ENCODE measurements at places on chromosomes 12 and 14.
A peak's percentile ranks its signal among the peaks of the same experiment; 100 is the strongest.

- no peak overlapping the region for H3K27ac ChIP-seq
- no peaks in the 10 kb centered on the region for H3K27me3 ChIP-seq
- no peaks in the 10 kb centered on the region for H3K36me3 ChIP-seq
- H3K4me1 ChIP-seq = no peaks in the 10 kb centered on the region
Observed at GRCh38 chr14:94722397-94722796, 47.5 kb downstream of the GSC start.

- peaks cover 2% of the 10 kb centered on the region for H3K27me3 ChIP-seq
- H3K27ac ChIP-seq = no peak overlapping the region
- no peak overlapping the region for H3K4me3 ChIP-seq
- no peaks in the 10 kb centered on the region for H3K36me3 ChIP-seq
- no peak for DNase-seq
Observed at GRCh38 chr14:74641601-74642391, 29.8 kb upstream of the LTBP2 start.

DNA sequence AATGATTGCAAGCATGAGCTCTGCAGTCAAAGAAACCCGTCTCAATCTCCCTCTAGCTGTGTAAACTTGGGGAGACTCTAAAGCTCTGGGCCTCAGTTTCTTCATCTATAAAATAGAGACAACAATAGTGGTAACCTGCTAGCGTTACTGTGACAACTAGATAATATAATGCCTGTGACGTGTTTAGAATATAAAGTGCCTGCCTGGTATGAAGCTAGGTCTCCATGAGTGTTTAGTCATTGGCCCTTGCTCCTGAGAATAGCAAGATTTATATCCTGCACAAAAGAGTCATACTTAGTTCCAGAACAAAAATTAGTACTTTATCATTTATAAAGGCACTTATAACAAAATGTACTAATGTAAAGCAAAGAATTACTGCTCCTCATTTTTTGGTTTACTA, 8.8 kb upstream of the DCP1B start:
- H3K4me3 ChIP-seq = no peak overlapping the region
- DNase-seq = no peak
- no peak overlapping the region for H3K27ac ChIP-seq
- H3K4me1 ChIP-seq = no peaks in the 10 kb centered on the region
- H3K36me3 ChIP-seq = no peaks in the 10 kb centered on the region
- no peaks in the 10 kb centered on the region for H3K27me3 ChIP-seq

- H3K27ac ChIP-seq = no peak overlapping the region
- no peak overlapping the region for H3K4me3 ChIP-seq
- H3K27me3 ChIP-seq = peaks cover 6% of the 10 kb centered on the region
- H3K36me3 ChIP-seq = no peaks in the 10 kb centered on the region
Observed at GRCh38 chr14:92352158-92352985, 29.4 kb downstream of the SLC24A4 start.

DNA sequence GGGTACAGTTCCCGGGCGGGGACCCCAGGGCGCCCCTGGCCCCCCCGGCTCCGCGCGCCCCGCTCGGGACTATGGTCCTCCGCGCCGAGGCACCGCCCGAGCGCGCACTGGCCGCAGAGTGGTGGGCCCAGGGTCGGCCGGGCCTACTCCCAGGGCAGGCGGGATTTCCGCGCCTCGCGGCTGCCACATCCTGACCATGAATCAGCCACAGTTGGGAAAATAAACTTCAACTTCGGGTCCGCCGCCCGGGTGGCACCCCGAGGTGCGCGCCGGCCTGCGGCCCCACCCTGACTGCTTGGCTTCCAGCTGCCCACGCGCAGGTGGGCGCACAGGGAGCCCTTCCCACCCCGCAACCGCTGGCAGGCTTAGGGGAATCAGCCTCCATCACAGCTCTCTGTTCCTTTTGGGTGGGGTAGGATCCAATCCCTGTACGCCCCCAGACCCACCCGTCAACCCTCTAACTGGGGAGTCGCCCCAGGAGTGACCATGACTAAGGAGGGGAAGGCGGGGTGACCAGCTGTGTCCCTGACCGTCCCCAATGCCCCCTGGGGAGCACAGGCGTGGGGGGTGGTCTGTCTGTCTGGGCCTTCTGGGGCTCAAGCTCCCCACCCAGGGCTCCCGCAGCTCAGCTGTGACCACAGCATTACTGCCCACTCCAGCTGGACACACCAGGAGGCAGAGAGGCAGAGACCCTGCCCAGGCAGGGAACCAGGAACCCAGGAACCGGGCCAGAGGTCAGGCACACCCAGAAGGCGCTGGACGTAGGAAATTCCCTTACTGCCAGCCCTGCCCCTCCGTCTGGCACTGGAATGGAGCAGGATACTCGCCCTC, 678 bp downstream of the INF2 start:
- peaks cover 84% of the 10 kb centered on the region for H3K4me1 ChIP-seq
- peak overlapping the region; percentile 42 for H3K4me3 ChIP-seq
- DNase-seq = no peak
- peak overlapping the region; percentile 57 for H3K27ac ChIP-seq
- H3K27me3 ChIP-seq = no peaks in the 10 kb centered on the region
- no peaks in the 10 kb centered on the region for H3K36me3 ChIP-seq

- H3K27me3 ChIP-seq = no peaks in the 10 kb centered on the region
- peaks cover 16% of the 10 kb centered on the region for H3K4me1 ChIP-seq
- H3K27ac ChIP-seq = no peak overlapping the region
- no peak for DNase-seq
- no peak overlapping the region for H3K4me3 ChIP-seq
Observed at GRCh38 chr12:75489613-75490210, 9.2 kb downstream of the GLIPR1 start.

DNA sequence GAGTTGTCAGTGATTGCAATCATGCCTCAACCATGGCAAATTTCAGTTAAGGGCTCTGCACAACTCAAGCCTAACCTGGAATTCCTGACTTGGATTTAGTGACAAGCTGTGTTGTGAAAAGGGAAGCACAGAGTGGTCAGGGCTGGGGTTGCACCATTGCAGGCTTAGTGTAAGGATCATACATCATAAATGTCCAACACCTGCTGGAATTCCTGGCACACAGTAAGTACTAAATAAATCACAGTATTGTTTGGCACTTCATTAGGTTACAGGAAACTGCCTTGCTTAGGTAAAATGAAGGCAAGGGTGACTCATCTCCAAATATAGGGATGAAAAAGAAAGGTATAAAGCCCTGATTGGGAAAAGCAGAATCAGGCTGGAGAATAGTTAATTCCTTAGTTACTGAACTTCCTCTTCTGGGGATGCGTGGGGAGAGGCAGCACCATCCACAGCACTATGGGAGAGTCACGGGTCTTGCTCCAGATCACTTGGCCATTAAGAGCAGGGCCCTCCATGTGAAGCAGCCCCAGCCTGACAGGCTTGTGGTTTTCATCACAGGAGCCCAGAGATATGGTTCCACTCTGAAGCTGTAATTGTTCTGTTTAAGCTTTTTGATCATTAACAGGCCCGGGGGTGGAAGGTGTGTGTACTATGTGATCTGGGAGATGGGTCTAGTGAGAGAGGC, 39.7 kb downstream of the SLC8A3 start:
- H3K27me3 ChIP-seq = peaks cover 2% of the 10 kb centered on the region
- no peak for DNase-seq
- H3K27ac ChIP-seq = no peak overlapping the region
- H3K4me1 ChIP-seq = no peaks in the 10 kb centered on the region
- no peak overlapping the region for H3K4me3 ChIP-seq
- no peaks in the 10 kb centered on the region for H3K36me3 ChIP-seq

GRCh38 chr14:53042480-53042879, 91.6 kb upstream of the FERMT2 start:
- H3K4me1 ChIP-seq = no peaks in the 10 kb centered on the region
- H3K36me3 ChIP-seq = peaks cover 82% of the 10 kb centered on the region
- H3K4me3 ChIP-seq = no peak overlapping the region
- no peak overlapping the region for H3K27ac ChIP-seq
- no peaks in the 10 kb centered on the region for H3K27me3 ChIP-seq
- DNase-seq = no peak

- peak overlapping the region; percentile 1 for H3K4me3 ChIP-seq
- no peaks in the 10 kb centered on the region for H3K27me3 ChIP-seq
- H3K4me1 ChIP-seq = peaks cover 15% of the 10 kb centered on the region
- H3K36me3 ChIP-seq = no peaks in the 10 kb centered on the region
- no peak for DNase-seq
- H3K27ac ChIP-seq = no peak overlapping the region
Observed at GRCh38 chr12:103494051-103494733, 1.6 kb downstream of the C12orf42 start.

- H3K27ac ChIP-seq = no peak overlapping the region
- peaks cover 27% of the 10 kb centered on the region for H3K4me1 ChIP-seq
- no peak overlapping the region for H3K4me3 ChIP-seq
- no peak for DNase-seq
- H3K27me3 ChIP-seq = peaks cover 3% of the 10 kb centered on the region
Observed at GRCh38 chr12:49540229-49541139, 1.7 kb downstream of the KCNH3 start.

DNA sequence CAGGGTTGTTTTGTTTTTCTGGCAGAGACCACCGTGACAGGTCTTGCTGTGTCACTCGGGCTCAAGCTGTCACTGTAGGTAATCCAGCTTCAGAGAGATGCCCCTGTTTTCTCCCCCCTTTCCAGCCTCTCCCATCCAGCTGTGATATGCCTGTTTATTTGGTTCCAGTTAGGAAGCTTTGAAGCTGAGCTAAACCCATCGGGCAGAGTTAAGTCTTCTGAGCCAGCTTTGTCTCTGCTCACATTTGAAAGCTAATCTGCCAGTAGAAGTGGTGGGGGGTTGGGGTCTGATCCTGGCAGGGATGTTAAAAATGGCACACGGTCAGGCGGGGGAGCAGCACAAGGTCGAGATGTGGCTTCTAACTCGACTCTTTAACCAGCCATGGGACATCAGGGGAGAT, 130.0 kb downstream of the TSPAN9 start:
- H3K36me3 ChIP-seq = no peaks in the 10 kb centered on the region
- H3K4me1 ChIP-seq = no peaks in the 10 kb centered on the region
- no peak overlapping the region for H3K4me3 ChIP-seq

DNA sequence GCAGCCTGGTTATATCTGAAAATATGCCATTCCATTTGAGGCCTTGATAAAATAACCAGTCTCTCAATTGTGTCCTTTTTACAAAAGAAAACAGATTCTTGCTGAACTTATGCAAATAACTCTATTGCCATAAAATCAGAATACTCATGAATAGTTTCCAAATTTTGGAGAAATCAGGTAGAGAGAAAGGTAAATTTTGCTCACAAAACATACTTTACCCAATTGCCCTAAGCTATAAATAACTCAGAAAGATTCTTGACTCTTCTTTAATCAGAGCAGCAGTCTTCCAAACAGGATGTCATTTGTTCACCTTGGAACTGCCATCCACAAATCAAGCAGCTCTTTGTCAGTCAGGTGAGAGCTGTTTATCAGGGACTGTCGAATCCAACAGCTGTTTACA, 12.6 kb downstream of the ZNF26 start:
- no peaks in the 10 kb centered on the region for H3K4me1 ChIP-seq
- H3K4me3 ChIP-seq = no peak overlapping the region
- no peak for DNase-seq
- no peak overlapping the region for H3K27ac ChIP-seq

DNA sequence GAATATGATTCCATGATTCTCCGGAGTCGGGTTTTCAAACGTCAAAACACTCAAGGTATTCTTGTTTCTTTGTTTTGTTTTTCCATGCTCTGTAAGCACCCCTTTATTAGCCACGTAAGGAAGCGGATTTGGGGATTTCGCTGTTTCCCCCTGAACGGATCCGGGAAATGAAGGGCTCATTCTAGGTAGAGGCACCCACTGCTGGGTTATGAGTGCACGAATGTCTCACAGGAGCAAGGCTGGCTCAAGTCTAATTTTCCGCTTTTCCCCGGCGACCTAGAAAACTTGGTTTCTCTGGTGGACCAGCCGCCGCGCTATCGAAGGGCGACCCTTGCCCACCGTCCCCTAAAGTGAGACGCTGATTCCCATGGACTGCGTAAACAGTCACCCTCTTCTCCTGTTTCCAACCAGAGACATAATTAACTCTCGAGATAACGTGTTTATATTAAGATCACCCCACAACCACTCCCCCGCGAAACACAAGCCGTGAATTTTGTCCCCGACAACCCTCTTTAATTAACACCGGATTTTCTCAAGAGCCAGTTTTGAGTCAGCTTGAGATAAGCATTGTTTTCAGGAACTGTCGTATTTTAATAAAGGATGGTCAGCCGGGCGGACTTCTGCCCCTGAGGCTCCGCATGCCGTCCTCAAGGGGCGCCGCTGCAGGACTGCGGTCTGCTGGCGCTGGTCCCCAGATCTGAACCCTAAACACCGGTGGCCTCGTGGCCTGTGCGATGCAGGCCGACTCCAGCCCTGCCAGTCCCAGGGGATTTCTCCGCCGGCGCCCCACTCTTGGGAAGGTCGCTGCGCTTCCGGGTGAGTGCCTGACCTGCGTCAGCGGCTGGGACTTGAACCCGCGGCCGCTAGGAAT, 515 bp upstream of the ABCC9 start:
- H3K36me3 ChIP-seq = no peaks in the 10 kb centered on the region
- no peak for DNase-seq
- H3K27ac ChIP-seq = no peak overlapping the region
- peaks cover 24% of the 10 kb centered on the region for H3K27me3 ChIP-seq

DNA sequence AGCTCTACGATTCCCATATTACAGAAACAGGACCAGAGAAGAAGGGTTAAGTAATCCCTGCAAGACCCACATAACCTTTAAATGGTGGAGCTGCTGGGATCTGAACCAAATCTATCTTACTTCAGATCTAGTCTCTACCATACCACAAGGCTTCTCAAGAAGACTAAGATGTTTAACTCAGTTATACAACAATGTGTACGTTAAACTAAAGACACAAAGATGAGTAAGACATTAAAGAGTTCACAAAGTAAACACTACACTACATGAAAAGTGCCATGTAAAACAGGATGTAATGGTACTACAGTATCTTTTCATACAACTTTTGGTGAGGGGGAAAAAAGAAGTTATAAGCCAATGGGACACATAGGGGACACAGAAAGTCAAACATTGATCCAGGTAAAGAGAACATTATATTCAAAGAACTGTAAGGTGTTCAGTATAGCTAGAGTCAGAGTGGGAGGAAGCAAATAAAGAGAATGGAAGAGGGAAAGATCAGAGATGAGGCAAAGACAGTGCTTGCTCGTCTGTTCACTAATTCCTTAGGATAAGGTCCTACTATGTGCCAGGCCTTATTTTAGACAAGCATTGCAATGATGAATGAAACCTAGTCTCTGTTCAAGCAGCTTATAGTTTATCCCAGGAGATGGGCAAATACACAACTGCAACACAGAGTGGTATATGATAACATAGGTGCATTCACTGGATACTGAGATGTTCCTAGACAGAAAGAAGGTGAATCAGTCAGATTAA, 7.7 kb downstream of the TMED10 start:
- H3K4me1 ChIP-seq = peaks cover 14% of the 10 kb centered on the region
- H3K4me3 ChIP-seq = no peak overlapping the region
- no peak for DNase-seq
- no peaks in the 10 kb centered on the region for H3K36me3 ChIP-seq
- H3K27me3 ChIP-seq = no peaks in the 10 kb centered on the region

- H3K27ac ChIP-seq = peak overlapping the region; percentile 45
- no peaks in the 10 kb centered on the region for H3K36me3 ChIP-seq
- no peak for DNase-seq
- no peaks in the 10 kb centered on the region for H3K27me3 ChIP-seq
Observed at GRCh38 chr12:53624458-53624857, 1.7 kb downstream of the ATF7 start.
